ENCODE measurements at places on chromosomes 3 and 15.

- DNase-seq: no peak
Measured at GRCh38 chr3:145088917-145089316, 1072.1 kb downstream of the PLOD2 start.

GRCh38 chr3:9949115-9949514 is 3.1 kb downstream of the PRRT3 start:
- no peak for DNase-seq

- DNase-seq: no peak
Measured at GRCh38 chr3:133973249-133973980, 56.3 kb downstream of the SLCO2A1 start.

DNA sequence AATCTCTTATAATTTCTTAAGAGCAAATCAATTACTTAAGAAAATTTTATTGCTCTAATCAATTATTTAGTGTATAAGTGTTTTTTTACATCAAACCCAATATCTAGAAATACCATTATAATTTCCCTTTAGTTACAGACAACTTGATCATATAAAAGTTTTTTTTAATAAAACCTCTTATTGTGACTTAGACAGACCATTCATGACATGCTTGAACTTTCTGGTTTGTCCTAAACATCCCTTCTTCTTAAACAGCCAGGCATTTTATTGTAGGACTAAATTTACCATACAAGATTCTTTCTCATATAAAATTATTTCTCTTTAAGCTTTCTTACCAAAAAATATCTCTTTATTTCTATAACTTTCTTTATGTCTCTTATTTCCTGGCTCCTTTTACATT is 164.5 kb downstream of the SUCNR1 start:
- no peak for DNase-seq

DNA sequence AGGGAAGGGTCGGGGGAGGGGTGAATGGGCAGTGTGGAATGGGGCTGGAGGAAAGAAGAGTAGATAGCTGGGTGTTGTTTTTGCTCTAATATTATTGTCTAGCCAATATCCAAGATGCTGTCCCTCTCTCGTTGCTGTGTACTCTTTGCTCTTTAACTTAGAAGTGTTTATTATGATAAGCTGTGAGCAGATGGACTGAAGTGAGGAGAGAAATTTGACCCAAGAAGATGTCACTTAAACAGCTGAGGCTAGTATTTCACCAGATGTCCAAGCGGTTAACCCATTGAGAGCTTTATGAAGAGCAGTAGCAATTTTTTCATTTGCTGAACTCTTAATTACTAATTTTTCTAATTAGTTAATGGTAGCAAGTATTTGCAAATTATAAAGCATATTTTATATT is 212.2 kb upstream of the TP63 start:
- no peak for DNase-seq

DNA sequence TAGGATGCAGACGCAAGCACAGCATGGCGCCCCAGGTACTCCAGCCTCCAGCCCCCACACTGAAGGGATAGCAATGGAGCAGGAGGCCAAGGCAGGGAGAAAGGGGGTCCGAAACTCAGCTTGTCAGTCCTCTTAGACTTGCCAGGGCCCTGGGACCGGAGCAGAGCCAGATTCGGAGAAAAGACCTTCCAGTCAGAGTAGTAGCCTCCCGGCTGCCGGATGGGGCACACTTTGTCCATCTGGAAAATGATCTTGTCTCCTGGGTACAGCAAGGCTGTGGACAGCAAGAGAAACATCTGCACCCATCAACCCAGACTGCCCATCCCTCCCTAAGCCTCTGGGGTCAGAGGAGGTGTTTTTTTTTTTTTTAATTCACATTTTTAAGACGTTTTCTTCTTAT is 24.3 kb downstream of the EFCAB12 start:
- DNase-seq: no peak

DNA sequence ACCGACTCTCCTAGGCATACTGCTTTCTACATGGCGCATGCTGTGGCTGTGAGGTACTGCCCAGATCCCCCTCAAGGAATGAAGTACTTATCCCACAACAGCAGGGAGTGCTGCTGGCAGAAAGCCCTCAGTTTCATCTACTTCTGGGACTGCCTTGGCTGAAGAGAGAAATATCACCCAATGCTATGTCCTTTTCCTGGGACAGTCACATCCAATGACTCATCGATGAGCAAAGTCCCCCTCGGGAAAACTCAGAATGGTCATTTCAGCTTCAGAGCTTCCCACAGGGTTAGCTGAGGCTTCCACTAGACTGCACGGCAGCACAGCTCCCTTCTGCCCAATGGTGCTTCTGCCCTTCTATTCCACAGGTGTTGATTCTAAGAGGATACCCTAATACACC is 3.6 kb upstream of the NMD3 start:
- no peak for DNase-seq

DNA sequence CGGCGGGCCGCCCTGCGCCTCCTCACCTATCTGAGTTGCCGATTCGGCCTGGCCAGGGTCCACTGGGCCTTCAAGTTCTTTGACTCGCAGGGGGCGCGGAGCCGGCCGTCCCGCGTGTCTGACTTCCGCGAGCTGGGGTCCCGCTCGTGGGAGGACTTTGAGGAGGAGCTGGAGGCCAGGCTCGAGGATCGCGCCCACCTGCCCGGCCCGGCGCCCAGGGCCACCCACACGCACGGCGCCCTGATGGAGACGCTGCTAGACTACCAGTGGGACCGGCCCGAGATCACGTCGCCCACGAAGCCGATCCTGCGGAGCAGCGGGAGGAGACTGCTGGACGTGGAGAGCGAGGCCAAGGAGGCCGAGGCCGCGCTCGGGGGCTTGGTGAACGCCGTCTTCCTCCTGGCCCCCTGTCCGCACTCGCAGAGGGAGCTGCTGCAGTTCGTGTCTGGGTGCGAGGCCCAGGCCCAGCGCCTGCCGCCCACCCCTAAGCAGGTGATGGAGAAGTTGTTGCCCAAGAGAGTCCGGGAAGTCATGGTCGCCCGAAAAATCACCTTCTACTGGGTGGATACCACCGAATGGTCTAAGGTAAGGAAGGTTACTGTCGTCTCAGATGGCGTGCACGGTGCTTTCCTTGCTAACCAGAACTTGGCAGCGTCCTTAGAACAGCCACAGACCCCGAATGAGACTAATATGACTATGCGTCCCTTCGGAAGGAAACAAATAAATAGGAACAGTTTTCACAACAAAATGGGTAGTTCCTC is 567 bp downstream of the TICRR start:
- DNase-seq: no peak
